ENCODE measurements at places on chromosomes 13 and 19.

DNA sequence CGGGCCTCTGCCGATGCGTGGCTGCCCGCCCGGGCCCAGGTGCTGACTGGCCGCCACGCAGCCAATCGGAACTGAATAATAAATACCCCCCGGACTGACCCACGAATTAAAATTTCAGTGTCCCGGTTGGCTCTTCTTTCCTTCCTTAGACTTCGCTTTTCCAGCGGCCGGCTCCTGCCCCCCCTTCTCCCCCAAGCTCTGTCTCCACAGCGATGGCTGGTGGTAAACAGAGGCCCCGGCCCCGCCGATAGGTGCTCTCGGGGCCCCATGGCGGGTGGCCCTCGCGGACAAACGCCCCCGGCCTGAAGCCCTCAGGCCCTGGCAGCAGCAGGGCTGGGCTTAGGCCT lies 2.6 kb downstream of the ZBTB7A start:
- DNase-seq = no peak

DNA sequence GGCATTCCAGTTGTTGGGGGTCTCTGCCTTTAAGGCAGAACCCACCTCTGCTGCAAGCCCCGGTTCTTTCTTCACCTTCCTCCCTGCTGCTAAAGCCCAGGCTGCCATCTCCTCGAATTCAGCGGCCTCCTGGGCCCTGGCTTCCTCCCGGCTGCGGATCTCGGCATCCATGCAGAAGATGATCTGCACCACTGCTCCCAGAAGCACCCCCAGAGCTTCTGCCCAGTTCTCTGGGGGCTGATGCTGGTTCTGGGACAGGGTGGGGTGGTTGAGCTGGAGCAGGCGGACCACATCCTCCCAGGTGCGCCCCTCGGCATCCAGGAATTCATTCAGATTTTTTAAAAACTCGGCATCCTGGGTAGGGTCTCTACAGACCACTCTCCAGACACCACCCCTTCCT lies 987 bp downstream of the PNMA8A start:
- DNase-seq = no peak

DNA sequence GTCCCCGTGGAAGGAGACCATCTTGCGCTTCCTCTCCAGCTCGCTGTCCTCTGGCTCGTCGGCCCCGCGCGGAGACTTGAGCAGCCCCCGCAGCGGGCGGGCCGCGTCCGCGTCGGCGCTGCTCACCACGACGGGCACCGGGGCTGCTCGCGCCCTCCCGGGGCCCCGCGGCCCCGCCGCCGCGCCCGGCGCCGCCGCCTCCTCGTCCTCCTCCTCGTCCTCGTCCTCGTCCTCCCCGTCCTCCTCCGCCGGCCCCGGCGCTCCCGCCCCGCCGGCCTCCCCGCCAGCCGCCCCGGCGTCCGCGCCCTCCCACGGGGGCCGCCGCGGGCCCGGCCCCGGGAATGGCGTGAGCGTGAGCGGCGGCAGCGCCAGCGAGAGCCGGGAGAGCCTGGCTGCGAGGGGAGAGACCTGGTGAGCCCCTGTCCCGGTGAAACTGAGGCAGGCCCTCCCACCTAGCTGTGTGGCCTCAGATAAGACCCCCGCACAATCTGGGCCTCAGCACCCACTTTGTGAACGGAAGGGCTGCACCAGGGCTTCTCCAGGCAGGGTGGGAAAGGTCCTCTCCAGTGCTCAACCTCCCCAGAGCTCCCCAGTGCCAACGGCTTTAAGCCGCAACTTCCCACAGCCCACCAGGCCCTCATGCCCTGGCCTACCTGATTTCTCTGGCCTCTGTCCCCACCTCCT lies 17.8 kb downstream of the LMTK3 start:
- no peak for DNase-seq

GRCh38 chr19:37975071-37975470 lies 68.1 kb downstream of the SIPA1L3 start:
- DNase-seq = no peak

DNA sequence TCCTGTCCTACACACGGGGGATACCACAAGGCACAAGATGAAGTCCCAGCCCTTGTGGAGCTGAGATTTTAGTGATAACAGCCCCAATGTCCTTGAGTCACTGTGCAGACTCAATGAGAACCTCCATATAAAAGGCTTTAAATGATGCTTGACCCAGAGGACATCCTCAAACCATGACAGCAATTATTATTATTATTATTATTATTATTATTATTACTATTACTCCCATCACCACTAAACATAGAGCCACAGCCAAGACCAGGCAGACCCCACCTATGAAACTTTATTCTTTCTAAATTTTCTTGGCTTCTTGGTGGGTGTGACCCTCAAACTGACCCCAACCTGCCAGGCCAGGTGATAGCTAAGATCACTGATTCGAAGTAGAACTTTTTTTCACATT lies 11.1 kb downstream of the C19orf47 start:
- no peak for DNase-seq

DNA sequence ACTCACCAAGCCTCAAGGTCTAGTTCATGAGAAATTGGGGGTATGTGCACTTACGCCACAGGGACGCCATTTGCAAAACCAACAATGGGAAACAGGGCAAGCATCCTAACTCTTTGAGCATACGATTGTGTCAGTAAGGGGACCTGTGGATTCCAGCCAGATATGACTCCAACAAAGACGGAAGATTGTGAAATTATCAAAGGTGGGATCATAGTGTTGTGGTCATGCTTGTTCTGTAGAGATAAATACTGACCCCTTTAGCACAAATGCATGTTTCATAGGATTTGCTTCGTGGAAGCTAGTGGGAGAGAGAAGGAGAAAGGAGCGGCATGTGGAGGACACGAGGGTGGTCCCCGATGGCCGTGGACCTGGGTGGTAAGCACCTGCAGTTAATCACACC lies 37.8 kb downstream of the GATAD2A start:
- no peak for DNase-seq

GRCh38 chr19:30555075-30555790 lies 183.0 kb downstream of the ZNF536 start:
- DNase-seq = no peak

DNA sequence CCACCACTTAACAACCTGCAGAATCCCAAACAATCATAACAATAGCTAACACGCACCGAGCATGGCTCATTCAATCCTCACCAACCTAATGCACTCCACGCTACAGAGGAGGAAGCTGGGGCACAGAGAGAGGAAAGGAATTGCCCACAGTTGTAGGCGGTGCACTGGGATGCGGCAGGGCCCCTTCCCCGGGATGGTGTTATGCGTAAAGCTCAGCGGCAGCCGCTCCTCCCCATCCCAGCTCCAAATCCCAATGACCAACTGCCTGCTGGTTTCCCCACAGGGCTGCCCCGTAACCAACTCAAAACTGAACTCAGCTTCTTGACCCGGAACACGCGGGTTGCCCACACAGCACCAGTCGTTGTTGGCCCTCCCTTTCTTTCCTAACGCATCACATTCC lies 42.2 kb downstream of the SERP2 start:
- DNase-seq = no peak

DNA sequence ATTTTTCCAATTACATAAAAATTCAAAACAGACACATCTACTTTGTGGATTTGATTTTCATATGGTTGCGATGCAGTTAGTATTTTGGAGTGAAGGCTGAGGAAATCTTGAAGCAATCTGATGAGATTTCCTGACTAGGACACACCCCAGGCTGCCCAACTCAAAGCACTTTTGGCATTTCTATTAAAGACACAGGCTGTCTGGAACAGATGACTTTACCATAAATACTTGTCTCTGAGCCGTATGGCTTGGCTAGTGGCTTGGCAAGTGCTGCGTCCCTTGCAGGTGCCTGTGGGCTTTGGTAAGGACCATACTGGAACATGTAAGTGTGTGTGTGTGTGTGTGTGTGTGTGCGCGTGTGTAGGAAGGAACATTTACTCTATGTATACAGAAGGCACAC lies 218.8 kb downstream of the FGF9 start:
- no peak for DNase-seq

GRCh38 chr13:72782717-72783116 lies 784 bp downstream of the PIBF1 start:
- DNase-seq = no peak

- no peak for DNase-seq
Observed at GRCh38 chr19:46426506-46427162, 2.1 kb downstream of the PNMA8C start.

DNA sequence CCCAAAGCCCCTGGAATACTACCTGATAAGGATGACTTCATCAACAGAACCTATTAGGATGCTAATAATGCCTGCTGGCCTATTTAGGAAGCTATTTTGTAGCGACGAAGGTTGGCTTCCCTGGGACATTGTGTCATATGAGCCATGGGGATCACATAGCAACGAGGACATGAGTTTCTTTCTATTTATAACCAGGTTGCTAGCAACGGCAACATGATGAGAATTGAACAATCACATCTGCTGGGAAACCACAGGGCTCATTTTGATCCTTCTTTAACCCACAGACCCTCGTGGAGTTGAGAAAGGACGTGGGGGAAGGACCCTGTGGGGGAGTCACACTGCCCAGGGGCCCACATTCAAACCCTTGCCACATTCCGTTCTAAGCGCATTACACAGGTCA lies 172.2 kb downstream of the COL4A1 start:
- DNase-seq = no peak
